ENCODE measurements at places on chromosomes 1 and 21.

GRCh38 chr1:94783342-94784189, 36.6 kb upstream of the SLC44A3 start:
- peak; percentile 87 for DNase-seq

GRCh38 chr1:24732186-24732885, 12.9 kb upstream of the CLIC4 start:
- DNase-seq: no peak

DNA sequence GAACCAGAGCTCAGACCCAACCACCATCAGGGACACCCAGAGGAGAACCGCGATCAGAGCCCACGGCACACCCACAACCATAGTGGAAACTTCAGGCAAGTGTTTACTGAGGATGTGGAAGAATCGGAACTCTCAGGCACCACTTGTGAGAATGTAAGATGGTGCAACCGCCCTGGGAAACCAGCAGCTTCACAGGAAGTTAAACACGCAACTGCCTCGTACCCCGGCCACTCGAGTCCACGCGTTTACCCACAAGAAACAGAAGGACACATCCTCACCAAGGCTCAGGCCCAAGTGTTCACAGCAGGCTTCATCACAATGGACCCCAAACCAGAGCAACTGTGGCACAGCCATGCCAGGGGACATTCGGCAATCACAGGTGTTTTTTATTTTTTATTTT, 51.4 kb upstream of the COL6A2 start:
- DNase-seq: no peak

GRCh38 chr1:36369061-36369861, 16.5 kb downstream of the STK40 start:
- DNase-seq: peak; percentile 76

GRCh38 chr1:98288494-98288893, 367.7 kb upstream of the DPYD start:
- no peak for DNase-seq

- DNase-seq: no peak
These were observed 41.3 kb downstream of the DYRK1A start for GRCh38 chr21:37407719-37408420.

DNA sequence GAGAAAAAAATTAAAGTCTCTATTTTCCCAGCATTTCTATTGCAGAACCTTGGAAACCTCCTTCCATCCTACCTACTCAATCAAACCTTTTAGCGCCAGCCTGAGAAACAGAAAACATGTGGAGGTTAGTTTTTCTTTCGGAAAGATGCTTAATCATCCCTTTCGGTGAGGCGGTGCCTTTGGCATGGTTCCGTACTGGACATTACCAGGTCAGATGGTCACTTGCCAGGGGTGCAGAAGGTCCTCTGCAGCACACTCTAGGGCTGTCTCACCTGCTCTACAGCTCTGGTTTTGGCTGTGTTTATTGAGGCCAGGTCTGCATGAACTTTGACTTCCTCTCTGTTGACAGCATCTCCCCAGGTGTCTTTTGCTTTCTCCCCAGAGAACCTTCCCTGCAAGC, 121.5 kb downstream of the PLD5 start:
- DNase-seq: no peak

DNA sequence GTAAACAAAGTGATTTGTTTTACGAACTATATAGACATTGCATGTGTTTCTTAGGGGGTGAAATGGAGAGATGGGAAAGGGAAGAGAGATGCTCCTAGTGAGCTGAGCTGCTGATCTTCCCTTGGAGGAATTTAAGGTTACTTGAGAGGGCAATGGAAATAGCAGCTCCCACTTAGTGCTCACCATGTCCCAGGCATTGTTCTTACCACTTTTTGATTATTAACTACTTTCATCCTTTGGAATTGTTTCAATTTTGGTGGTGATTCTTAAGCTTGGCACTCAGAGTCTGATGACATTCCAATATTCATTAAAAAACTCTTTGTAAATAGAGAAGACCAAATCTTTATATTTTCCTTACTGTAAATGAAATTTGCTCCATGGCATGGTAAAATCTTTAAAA, 124.9 kb downstream of the ITSN1 start:
- DNase-seq: no peak

DNA sequence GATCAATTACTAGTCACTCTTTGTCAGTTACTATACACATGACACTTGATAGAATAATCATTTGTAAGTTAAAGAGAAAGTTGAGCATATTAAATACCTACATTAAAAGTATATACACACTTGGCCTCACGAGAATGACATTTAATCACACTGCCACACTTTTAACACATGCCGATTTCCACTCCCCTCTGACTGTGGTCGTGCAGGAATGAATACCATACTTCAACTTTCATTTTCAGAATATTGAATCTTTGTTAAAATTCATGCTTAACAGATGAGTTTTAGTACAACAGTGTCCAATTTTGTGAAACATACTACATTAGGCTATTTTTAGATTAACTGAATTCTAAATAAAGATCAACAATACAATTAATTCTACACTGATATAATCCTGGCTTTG, 78.2 kb upstream of the SDC3 start:
- no peak for DNase-seq

DNA sequence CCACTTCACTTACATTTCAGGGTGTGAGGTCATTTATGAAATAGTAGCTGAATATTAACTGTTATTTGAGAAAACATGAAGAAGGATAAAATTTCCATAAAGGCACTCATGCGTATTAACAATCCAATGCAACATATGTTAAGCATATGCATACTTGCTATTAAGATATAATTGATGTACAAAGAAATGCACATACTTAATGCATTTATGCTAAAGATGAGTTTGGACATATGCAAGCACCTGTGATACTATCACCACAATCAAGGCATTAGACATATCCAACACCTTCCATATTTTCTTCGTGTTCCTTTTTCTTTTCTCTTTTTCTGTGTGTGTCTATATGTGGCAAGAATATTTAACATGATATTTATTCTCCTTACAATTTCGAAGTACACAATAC, 464.8 kb upstream of the BRINP3 start:
- no peak for DNase-seq

GRCh38 chr1:222618880-222619596, 1.1 kb downstream of the MIA3 start:
- DNase-seq: peak; percentile 43
